ENCODE measurements at places on chromosomes 16 and 17.
A peak's percentile ranks its signal among the peaks of the same experiment; 100 is the strongest.

GRCh38 chr17:40966848-40967247, at the start of gene KRT39:
TSS of gene KRT39 (minus strand) at chr17:40966948. CDS start at chr17:40966856, 92 bp downstream.
- DNase-seq: no peak

DNA sequence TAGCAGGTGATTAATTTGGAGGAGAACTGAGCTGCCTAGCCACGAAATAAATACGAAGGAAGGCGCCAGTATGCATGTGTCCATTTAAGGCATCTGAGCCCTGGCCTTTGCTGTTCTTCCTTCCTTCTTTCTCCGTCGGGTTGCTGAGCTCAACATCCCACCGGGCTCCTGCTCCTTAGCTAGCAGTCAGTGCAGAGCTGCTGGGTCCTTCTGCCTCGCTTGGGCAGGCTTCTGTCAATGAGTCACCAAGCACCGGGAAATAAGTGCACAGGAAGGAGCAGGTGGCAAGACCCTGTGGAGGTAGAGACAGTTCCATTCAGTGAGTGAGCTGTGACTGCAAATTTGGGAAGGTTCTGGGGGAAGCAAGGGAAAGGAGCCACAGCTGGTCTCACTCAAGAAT, 120.7 kb downstream of the CCDC182 start:
- DNase-seq: no peak

- DNase-seq: no peak
Measured at GRCh38 chr17:41801374-41802271, 10.1 kb downstream of the P3H4 start.

- DNase-seq: no peak
Measured at GRCh38 chr17:61478026-61478789, 26.0 kb downstream of the TBX4 start.

GRCh38 chr17:70047619-70048419, 27.2 kb upstream of the KCNJ16 start:
- no peak for DNase-seq

DNA sequence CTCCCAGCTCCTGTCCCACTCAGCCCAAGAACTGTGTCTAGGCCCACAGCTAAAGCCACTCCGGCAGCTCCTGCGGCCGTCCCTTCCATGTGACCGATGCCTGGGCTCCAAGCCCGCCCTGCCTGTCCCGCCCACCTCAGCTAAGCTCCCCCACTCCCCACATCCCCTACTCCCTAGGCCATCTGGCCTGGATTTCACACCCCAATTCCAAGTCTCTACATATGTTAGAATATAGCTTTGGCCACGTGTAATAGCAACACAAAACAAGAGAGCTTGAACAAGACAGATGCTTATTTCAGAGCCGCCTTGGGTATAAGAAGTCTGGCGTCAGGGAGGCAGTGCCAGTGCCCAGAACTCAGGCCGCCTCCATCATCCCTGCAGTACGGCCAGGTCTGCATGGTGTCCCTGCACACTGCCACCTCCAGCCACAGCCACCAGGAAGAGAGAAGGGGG, 30.0 kb upstream of the USP22 start:
- DNase-seq: no peak

GRCh38 chr17:54996441-54996840, 27.9 kb downstream of the STXBP4 start:
- no peak for DNase-seq

DNA sequence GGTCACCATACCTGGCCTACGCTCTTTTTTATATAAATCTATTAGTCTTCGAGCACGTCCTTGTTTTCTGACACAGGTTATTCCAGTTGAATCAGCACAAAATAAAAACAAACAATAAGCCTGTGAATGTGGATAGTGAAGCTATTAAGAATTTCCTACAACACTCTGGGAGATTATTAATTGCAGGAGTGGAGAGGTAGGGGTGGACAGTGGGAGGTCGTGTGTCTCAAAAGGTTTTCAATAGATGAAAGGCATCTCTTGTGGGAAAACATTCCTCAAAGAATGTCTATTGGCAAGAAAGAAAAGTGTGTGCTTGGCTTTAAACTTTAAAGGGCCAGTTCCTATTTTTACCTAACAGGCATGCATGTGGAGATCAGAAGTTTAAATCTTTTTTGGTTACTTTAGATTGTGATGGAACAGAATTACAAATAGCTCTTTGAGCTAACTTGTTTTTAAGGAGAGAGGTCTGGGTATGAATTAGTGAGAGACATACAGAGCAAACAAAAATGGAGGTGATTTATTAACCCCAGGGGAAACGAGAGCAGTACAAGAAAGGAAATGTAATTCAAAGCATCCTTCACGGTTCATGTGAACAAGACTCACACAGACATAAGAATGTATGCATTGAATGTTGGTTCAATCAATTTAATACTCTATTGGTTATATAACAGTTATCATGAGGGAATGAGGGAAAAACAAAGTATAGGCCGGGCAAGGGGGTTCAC, 9.0 kb downstream of the SMYD4 start:
- DNase-seq: no peak

DNA sequence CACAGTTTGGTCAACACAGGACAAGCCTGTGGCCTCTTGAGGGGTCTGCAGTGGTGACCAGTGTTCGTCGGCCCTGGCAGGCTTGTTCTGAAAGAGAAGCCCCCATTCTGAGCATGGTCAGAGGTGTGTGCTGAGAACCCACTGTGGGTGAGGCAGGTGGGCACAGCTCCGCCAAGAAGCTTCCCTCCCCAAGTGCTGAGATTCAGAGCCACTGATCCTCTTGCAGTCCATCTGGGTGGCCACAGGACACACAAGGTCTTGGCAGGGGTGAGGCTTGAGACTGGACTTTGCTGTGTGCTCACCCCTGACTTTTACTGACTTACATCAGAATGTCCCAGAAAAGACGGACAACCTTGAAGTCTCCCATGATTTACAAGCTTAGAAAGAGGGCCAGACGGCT, 18.7 kb downstream of the MPRIP start:
- no peak for DNase-seq

GRCh38 chr17:28712032-28712704, 480 bp upstream of the PROCA1 start:
- no peak for DNase-seq

GRCh38 chr16:79229361-79229760, 371.2 kb downstream of the MAF start:
- DNase-seq: no peak

- no peak for DNase-seq
Measured at GRCh38 chr16:62254372-62254771, 218.1 kb upstream of the CDH8 start.

GRCh38 chr16:54932737-54933254, 2.1 kb downstream of the IRX5 start:
- DNase-seq: no peak

DNA sequence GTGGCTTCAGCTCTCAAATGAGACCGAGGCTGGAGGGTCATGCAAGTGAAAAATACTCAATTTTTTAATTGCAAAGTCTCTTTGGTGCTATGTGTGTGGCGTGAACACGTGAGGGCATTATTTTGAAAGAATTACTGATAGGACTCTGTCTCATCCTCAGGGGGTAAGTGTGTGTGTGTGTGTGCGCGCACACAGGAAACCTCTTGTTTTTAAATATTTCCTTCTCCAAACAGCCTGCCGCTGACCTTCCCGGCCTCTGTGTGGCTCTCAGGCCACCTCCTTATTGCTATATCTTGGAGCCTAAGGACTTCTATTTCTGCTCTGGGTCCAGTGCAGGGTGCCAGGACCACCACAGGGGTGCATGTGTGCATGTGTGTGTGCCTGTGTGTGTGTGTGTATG, 99.7 kb downstream of the CMIP start:
- no peak for DNase-seq

DNA sequence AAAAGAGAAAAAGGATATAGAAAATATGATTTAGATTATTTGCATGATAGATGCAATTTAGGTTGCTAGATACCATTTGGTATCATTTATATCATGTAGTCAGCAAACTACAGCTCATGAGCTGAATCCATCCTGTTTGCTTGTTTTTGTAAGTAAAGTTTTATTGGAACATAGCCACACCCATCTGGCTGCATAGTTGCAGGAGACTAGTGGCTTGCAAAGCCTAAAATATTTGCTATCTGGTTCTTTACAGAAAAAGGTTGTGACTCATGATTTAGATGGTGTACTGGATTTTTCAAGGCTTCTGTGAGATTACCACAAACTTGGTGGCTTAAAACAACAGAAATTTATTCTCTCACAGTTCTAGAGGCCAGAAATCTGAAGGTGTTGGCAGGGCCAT, 49.9 kb downstream of the MAP2K4 start:
- DNase-seq: peak; percentile 45

DNA sequence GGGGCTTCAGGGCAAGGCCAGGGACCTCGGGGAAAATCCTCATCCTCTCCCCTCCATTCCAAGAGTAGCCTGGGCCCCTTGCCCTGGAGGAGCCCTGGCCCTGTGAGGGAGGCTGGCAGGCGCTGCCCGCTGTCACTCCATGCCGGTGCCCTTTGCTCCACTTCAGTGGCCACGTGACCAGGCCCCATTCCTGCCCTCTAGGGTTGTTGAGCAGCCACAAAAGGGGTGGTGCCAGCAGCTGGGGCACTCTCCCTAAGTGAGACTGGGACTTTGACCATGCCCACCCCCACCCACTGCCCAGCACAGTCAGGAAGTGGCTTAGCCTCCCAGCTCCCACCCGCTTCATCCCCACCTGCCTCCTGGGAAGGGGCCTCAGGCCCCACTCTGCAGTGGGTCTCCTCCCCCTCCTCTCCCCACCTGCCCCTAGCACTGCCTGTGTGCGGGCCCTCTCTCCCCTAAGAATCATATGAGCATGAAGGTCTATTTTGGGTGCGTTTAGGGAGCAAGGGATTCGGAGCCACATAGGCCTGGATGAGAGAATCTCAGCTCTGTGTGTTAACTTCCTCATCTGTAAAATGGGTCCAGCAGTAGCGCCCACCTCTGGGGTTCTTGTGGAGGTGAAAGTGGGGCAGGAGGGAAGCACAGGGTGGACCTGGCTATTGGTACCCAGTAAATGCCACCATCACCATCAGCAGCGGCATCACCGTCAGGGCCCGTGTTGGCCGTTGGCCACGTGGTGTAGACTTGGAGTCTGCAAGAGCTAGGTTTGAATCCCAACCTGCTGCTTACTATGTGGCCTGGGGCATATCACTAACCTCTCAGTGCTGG, 7.2 kb downstream of the PDK2 start:
- DNase-seq: no peak

GRCh38 chr17:79458356-79458755, 152.5 kb downstream of the RBFOX3 start:
- no peak for DNase-seq

DNA sequence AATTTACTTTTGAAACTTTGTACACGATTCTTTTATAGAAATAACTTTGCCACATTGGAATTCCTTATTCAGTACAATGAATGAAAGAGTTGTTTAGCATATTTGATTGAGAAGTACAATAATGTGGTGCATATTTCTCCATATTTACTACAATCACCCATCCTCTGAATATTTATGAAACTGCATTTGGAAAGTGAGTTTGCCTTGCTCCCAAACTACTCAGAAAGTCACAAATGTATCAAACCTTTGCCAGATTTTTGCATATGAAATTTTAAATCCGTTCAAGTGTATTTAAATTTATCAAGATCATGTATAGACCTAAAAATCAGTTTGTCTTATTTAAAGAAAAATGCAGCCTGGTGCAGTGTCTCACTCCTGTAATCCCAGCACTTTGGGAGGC, 148.7 kb downstream of the CDH11 start:
- no peak for DNase-seq

- DNase-seq: no peak
Measured at GRCh38 chr16:88480829-88481228, 27.7 kb downstream of the ZFPM1 start.

GRCh38 chr16:71406724-71407123, 35.1 kb downstream of the TLE7 start:
- DNase-seq: no peak

GRCh38 chr16:87598431-87598830, 3.9 kb upstream of the JPH3 start:
- no peak for DNase-seq

- DNase-seq: no peak
Measured at GRCh38 chr16:53433509-53433908, 762 bp upstream of the RBL2 start.

- no peak for DNase-seq
Measured at GRCh38 chr17:19410875-19411620, at the start of gene RNF112. TSS of gene RNF112 (plus strand) at chr17:19411232. CDS start at chr17:19411409, 177 bp downstream.

Data from AG09309 (cell line).